Muscle of arm (tissue), 14 donors: ENCODE measurements at places on chromosomes 16 and 17.

GRCh38 chr17:37488009-37488604, 1.6 kb upstream of the DUSP14 start:
- DNase-seq: peak; percentile 64

GRCh38 chr16:13866073-13866472, 53.9 kb upstream of the ERCC4 start:
- peak; percentile 17 for DNase-seq

GRCh38 chr17:82246365-82247181, 17.7 kb downstream of the SLC16A3 start:
- no peak for DNase-seq

DNA sequence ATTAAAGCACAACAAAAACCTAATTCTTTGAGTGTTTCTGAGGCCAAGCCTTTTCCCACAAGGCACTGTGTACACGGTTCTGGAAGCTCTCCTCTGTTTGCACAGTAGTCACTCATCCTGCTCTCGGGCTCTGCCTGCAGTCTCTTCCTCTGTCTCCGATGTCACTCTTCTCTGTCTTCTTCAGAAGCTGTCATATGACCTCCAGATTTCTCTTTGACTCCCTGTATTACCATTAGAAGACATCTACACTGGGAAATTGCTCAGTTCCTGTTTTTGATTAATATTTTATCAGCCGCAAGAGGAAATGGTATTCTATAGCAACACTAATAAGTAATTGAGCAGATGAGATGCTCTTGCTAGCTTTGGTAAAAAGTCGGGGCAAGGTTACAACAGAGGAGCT, 422.9 kb downstream of the WWOX start:
- DNase-seq: no peak

- DNase-seq: no peak
Measured at GRCh38 chr16:63530974-63531373, 1494.7 kb upstream of the CDH8 start.
